ENCODE measurements at places on chromosomes 5 and 9.

DNA sequence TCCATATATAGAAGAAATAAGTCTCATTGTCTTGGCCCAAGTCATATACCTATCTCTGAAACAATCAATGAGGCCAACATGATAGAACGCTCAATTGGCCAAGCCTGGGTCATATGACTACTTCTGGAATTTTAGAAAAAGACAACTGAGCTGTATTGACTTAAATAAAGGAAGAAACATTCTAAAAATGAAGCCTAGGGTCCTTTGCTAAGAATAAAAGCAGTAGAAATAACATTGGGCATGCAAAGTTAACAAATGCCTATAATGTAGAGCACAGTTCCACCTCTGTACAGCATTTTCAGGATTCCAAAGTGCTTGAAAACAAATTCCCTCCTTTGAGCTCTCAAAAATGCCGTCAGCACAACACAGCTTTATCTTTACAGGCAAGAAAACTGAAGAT lies 391.8 kb downstream of the PRELID2 start:
- no peak for DNase-seq

DNA sequence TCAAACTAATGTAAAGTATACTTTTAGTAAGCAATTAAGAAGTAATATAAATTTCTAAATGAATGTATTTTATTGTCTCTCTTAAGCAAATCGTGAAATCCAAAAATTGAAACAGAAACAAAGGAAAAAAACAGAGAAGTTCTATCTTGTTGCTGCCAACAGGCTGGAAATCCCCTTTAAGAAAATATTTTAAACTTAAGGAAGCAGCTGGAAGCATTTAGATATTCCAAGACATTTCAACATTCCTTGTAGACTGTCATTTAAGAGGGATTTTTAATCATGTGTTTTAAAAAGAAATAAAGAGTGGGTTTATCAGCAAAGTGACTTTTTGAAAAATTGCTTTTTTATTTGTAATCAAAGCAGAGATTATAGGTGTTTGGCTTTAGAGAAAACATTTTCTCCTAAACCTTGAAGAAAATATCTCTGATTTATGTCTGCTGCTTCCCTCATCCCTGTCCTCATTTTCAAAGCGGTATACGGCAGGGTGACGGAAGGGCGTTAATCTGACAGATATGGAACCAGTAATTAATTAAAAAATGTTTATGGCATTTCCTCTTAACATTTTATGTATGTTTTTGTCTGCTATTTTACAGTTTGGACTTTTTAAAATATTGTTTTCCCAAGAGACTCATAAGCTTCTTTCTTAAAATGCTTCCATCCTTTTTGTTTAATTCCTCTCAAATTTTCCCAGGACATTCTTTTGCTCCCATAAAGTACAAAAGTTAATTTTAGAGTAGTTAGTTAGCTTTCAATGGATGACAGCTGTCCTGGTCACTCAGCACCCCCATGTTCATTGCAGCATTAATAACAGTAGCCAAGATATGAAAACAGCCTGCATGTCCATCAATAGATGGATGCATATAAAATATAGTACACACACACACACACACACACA lies 245.6 kb downstream of the LURAP1L start:
- DNase-seq: no peak

DNA sequence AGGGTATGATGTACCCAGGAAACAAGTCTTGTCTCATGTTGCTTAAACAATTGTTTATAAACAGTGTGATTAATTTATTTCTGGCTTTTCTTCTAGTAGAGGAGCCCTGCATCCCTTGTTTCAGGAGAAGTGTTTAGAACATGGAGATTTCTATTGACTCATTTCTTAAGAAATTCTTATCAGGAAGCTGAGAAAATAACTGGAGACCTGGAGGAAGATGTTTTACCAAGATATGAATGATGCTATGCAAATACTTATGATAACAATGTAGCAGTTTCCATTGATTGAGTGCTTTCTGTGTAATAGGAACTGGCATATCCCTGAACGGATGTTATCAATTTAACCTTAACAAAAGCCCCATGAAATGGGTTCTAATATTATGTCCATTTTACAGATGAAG lies 108.6 kb downstream of the FBXO38 start:
- DNase-seq: no peak

GRCh38 chr9:113934829-113935676 lies 58.9 kb downstream of the ZNF618 start:
- DNase-seq: no peak

- no peak for DNase-seq
Measured at GRCh38 chr5:159155960-159156359, 53.4 kb downstream of the RNF145 start.

GRCh38 chr5:65938256-65938655 lies 11.9 kb downstream of the ERBIN start:
- no peak for DNase-seq

GRCh38 chr5:139760066-139761056 lies 35.2 kb upstream of the PSD2 start:
- DNase-seq: no peak

DNA sequence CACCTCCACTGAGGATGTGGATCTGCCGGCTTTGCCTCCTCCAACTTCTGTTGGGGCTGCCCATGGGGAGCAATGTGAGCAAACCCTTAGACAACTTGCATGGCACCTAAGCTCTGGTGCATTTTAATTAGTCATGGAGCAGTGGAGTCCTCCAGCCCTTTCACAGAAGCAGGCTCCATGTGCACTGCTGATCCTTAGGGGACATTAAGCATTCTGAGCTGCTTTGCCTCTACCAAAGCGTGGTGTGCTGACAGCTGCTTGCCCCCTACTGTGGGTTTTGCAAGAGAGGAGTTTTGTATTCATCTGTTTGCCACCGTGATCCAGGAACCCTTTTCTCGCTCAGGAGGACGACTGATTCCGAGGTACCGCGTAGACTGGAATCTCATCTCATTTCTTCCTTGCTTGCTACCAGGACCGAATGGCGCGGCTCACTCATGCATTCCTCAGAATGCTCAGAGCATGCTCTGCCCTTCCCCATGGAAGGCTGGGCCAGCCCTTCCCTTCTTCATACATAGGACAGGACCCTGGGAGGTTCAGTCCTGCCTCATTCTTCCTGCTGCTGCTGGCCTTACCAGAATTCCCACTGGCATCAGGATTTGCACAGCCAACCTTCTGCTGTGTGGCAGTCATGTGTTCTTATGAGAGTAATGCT lies 432.5 kb downstream of the GADD45G start:
- DNase-seq: no peak

GRCh38 chr5:180130291-180130869 lies 58.8 kb upstream of the RNF130 start:
- no peak for DNase-seq

DNA sequence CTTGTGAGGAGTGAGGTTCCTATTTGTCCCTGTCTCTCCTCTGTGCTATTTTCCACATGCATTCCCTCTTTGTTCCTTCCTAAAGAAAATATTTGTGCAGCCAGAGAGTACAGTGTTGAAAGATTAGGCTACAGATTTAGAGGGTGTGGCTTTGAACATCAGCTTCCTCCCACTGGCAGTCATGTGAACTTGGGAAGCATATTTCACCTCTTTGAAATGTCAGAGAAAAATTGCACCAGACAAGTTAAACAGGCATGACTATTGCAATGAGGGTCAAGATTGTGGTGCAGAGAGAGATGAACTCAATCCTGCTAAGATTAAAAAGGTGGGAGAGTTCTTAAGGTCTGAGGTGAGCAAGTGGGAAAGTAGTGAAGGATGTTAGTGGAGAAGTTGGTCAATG lies 641.0 kb downstream of the DNAH5 start:
- no peak for DNase-seq

- DNase-seq: no peak
Measured at GRCh38 chr5:154209591-154210081, 19.1 kb downstream of the GALNT10 start.

DNA sequence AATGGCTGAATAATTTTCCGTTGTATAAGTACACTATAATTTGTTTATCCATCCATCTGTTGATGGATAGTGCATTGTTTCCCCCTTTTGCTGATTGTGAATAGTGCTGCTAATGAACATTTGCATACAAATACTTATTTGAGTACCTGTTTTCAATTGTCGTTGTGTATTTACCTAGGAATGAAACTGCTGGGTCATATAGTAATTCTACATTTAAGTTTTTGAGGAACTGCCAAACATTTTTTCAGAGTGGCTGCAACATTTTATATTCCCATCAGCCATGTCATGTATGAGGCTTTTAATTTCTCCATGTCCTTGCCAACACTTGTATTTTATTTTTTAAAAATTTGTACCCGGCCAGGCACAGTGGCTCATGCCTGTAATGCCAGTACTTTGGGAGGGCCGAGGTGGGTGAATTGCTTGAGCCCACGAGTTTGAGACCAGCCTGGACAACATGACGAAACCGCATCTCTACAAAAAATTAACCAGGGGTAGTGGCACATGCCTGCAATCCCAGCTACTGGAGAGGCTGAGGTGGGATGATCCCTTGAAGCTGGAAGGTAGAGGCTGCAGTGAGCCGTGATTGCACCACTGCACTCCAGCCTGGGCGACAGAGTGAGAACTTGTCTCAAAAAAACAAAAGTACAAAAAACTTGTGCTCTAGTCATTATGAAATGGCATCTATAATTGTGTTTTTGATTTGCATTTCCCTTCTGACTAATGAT lies 2.2 kb upstream of the ANXA6 start:
- no peak for DNase-seq

GRCh38 chr9:20837166-20837565 lies 153.1 kb downstream of the FOCAD start:
- DNase-seq: no peak

GRCh38 chr9:70805949-70806348 lies 315.5 kb downstream of the TRPM3 start:
- no peak for DNase-seq

DNA sequence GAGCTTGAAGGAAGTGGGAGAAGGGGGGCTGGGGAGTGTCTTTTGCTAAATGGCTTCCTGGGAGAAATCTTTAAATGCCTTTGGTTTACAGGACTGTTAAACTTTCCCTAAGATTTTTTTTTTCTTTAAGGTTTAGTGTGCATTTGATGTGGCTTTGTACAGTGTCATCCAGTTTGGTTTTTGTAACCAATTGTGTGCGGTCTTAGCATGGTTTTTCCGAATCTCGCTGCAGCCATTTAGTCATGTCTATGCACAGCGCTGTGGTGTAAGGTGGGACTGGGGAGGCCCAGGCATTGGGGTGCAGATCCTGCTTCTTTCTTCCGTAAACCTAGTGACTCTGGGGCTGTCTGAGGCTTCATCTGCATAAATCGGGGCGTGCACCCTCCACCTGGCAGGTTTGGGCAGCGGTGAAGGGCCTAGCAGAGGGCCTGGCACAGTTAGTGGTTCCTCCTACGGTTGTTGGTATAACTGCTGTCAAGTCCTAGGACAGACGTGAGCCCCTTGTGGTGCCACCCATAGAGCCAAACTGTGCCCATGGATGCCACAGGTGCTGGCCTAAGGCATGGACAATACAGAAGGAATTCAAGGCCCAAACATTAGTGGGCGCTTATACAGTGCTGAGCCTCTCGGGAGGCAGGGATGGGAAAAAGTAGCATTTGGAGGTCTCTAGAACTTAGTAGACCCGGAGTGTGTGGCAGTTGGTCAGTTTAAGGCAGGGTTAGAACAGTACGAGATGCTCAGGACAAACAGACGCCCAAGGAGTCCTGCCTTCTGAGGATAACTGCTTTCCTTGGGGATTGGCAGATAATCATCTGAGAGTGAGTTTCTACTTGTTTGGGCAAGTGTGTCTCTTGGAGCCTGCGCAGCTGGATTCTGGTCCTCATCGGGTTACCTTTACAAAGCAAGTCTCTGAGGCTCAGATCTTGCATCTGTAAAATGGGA lies 1.5 kb downstream of the PRRC2B start:
- peak; percentile 78 for DNase-seq

- no peak for DNase-seq
Measured at GRCh38 chr5:164801910-164802309, 1296.5 kb downstream of the MAT2B start.

GRCh38 chr9:69155341-69156030 lies 18.6 kb upstream of the TJP2 start:
- peak; percentile 90 for DNase-seq

DNA sequence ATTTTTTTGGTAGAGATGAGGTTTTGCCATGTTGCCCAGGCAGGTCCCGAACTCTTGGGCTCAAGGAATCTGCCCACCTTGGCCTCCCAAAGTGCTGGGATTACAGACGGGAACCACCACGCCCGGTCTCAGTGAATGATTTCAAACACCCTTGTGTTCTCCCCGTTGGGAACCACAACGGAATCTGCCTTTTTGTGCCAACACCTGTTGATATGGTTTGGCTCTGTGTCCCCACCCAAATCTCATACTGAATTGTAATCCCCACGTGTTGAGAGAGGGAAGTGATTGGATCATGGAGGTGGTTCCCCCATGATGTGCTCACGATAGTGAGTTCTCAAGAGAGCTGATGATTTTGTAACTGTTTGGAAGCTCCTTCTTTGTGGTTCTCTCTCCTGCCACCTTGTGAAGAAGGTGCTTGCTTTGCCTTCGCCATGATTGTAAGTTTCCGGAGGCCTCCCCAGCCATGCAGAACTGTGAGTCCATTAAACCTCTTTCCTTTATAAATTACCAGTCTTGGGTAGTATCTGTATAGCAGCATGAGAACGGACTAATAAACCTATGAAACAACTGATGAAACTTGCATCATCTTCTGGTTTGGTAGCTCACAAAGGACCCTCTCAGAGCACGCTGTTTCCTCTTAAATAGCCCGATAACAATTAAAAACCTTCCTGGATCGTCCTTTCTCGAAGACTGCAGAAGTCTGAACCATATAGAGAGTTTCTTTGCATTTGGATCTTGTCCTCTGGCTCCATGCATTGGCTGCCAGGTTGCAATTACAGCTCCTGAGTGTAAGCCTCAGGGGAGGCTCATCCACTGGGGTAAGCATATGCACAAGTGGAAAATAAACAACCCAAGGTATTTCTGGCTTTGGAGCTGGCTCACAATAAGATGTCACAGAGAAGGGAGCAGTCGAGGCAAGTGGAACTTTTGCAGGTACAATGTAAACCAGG lies 91.5 kb downstream of the SPRY4 start:
- no peak for DNase-seq

DNA sequence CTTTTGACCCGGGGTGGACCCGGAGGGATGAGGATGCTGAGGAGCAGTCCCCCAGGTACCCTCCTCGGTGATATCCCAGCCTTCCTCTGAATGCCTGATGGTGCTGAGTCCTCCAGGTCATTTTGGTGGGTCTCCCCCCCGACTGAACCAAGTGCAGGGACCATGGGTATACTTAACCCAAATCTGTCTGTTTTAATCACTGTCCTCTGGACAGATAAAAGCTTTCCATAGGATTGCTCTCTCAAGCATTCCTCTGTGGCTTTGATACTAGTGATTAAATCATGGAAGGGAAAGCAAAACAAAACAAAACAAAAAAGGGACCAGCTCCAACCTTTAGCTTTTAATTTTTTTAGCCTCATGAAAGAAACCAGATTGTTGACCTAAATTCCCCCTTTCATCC lies 26.0 kb downstream of the PAPPA start:
- no peak for DNase-seq

GRCh38 chr5:77635917-77636640 lies 2.4 kb downstream of the OTP start:
- no peak for DNase-seq

- DNase-seq: peak; percentile 60
Measured at GRCh38 chr5:53321073-53321472, 159.4 kb upstream of the FST start.

DNA sequence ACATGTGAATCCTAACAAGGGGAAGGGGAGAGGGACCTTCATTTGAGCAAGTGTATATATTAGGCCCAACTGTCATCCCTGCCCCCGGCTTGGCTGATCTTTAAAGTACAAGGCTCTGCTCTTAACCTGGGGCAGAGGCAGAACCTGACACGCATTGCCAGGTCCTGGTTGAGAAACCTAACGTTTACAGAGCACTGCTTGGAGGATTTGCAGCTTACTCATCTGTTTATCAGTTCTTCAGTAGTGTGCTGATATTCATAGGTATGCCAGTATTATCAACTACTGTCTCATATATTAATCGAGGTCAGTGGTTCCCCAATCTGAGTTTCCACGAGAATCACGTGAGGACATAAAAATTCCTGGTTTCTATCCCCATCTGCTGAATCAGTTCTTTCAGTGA lies 50.4 kb downstream of the ACO1 start:
- DNase-seq: no peak

Measured in mammary epithelial cell (primary cell).